ENCODE measurements at places on chromosomes 7 and 10.

- DNase-seq = no peak
Observed at GRCh38 chr10:91226093-91226492, 5.6 kb downstream of the PCGF5 start.

GRCh38 chr10:113093188-113094113 lies 143.4 kb downstream of the TCF7L2 start:
- no peak for DNase-seq

GRCh38 chr10:100969187-100970075 lies at the start of gene SEMA4G:
Gene SEMA4G (plus strand): TSS chr10:100969504. CDS start chr10:100972913, 3,409 bp downstream.
- DNase-seq = no peak

GRCh38 chr10:77027576-77027975 lies 610.0 kb downstream of the KCNMA1 start:
- no peak for DNase-seq

GRCh38 chr10:61078542-61079275 lies 134.7 kb upstream of the RHOBTB1 start:
- DNase-seq = no peak

- peak; percentile 55 for DNase-seq
Observed at GRCh38 chr10:77846718-77847311, 79.7 kb downstream of the DLG5 start.

- DNase-seq = peak; percentile 21
Observed at GRCh38 chr10:18312374-18313139, 172.3 kb downstream of the CACNB2 start.

- DNase-seq = no peak
Observed at GRCh38 chr10:124942317-124943169, 620 bp downstream of the ZRANB1 start.

DNA sequence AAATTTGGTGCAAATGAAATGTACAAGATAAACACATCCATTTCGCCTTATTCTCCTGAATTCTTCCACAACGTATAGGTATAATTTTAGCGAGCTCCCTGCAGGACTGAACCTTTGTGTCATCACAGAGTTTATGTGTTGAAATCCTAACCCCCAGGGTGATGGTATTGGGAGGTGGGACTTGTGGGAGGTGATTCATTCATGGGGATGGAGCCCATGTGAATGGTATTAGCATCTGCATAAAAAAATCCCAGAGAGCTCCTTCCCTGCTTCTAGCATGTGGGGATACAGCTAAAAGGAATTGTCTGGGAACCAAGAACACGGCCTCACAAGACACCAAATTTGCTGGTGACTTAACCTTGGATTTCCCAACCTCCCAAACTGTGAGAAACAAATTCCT lies 741.4 kb upstream of the VSTM2A start:
- no peak for DNase-seq

GRCh38 chr7:93717217-93717900 lies 142.8 kb upstream of the CALCR start:
- DNase-seq = no peak

- DNase-seq = no peak
Observed at GRCh38 chr10:28523725-28524252, 9.1 kb upstream of the WAC start.

DNA sequence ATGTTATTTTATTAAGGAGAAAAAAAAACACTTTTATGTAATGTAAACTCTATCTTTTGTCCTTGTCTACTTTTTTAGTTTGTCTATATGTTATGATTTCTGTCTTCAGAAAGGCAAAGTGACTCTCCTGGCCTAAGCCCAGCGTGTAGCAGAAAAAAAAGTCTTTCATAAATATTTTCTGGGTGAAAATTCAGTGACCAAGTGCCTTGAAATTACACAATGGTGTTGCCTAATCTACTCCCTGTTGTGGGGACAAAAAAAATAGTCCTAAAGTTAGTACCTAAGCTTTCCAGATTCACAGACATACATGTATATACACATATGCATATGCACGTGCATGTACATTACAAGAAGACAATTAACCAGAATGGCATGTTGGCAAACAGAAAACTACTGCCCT lies 1257.8 kb upstream of the SORCS1 start:
- no peak for DNase-seq

- peak; percentile 54 for DNase-seq
Observed at GRCh38 chr7:106041140-106041717, 70.9 kb downstream of the SYPL1 start.

- no peak for DNase-seq
Observed at GRCh38 chr7:43763183-43763582, 4.7 kb downstream of the BLVRA start.

GRCh38 chr10:43854007-43854406 lies 205.3 kb upstream of the ZNF32 start:
- DNase-seq = no peak

DNA sequence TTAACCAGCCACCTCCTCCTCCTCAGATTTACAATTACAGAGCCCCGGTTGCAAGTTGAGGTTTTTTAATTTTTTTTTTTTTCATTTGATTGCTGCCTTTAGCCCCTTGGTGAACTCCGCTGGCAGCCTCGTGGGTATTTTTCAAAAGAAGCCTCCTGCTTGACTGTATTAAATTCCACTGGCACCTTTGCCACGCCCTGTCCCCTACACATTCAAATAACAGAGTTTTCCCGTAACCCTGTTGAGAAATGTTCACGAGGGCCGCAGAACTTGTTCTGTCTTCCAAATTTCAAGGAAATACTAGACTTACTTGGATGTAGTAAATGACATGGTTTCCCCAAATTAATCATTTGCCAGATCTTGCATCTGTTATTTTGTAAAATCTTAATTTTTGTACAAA lies 167.0 kb downstream of the ARID5B start:
- no peak for DNase-seq

DNA sequence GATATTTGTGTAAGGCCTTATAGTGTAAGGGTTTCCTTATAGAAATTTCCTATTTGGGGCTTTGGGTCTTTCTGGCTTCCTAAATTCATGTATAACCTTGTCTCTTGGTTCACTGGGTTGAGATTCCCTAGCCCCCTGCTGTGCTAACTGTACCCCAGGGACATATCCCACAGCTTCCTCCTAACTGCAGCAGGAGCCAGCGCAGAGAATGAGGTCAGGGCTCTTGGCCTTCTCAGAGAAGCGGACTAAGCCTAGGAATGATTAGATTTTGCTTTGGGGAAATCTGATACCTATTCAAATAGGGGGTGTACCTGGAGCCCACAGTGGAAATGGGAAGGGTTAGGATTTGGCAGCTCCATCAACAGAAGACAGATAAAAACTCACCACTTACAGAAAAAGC lies 138.1 kb upstream of the EFCAB10 start:
- DNase-seq = no peak

Data from NCI-H1694 treated with DMSO at 0.1 percent for 48 hours (cell line).